ENCODE measurements at places on chromosomes 1 and 21.

DNA sequence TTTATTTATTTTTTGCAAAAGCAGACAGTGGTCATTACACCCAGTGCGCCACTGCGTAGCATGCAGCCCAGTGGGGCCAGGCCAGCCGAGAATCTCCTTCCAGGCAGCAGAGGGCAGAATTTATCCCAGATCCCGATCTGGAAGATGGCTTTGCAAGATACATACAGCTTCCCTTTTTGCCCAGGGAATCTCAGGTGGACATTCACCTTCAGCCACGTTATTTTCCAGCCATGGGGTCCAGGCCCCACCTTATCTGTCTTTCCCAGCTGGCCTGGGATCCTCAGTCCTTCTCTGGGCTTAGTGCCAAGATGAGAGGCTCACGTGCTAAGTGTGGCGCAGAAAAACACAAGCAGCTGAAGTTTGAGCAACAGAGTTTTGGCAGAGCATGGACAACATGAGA is 123.6 kb downstream of the AJAP1 start:
- DNase-seq: peak; percentile 43

DNA sequence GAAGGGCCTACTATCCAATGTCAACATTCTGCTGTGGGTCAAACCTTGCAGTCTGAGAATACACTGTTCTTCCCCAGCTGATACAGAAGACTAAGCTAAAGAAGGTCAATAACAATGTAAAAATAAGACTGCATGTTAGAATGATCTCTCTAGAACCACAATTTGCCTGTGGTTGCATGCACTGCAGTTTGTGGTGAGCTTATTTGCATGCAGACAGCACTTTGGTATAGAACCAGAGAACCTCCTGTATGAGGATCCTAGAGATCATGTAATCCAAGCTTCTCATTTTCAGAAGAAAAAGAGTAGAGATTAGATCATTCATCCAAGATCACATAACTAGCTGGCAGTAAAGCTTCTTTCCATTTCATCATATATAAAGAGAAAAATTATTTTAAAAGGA is 15.8 kb downstream of the SYNJ1 start:
- no peak for DNase-seq

GRCh38 chr1:11364170-11364569 is 91.2 kb downstream of the UBIAD1 start:
- no peak for DNase-seq

- no peak for DNase-seq
These were observed 1238.0 kb downstream of the MRPL39 start for GRCh38 chr21:24369278-24369677.

DNA sequence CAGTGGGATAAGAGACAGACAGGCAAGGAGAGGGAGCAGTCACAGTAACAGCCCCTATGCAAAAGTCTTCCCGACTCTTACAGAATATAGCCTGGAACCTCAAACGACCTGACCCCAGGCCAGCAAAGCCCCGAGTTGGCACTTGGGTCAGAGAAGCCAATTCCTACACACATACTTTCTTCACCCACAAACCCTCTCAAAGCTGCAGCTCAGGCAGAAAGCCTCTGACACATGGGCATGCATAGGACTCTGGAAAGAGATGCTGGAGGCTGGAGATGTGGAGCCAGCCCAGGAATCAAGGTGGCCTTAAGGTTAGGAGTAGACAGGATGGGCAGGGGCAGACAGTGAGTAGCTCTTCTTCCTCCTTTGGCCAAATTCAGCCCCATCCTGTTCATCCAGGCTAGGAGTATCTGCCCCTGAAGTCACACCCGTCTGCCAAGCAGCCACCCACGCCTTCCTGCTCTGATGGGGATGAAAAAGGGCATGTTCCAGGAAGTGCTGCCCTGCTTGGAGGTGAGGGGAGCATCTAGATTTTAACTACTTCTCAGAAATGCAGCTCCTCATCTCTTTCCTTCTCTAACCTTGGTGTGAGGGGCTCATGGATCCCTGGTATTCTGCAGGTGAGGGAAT is 7.8 kb downstream of the SLC41A1 start:
- no peak for DNase-seq

GRCh38 chr1:197637406-197637805 is 137.9 kb downstream of the DENND1B start:
- DNase-seq: no peak

- DNase-seq: no peak
These were observed 27.7 kb upstream of the RPTN start for GRCh38 chr1:152186556-152187285.

DNA sequence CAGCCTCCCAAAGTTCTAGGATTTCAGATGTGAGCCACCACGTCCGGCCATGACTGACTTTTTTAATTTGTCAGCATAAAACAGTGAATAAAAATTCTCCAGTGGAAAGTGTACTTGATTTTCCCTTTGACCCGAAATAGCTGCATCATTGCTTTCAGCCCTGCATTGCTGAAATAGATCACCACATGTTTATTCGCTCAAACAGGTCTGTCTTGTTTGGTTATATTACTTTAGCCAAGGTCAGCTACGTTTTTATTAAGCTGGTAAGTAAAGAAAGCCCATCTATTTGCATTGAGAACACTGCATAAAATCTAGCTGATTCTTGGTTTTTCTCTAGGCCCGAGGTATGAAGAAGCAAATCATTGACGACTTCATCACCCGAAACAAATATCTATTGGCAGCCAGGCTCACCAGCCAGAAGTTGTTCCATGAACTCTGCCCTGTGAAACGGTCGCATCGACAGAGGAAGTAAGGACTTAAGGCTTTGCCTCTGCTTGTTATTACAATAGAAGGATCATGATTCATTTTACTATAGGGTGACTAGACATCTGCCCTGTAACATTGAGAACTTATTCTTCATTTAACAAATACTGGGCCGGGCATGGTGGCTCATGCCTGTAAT is 25.6 kb downstream of the AGMAT start:
- DNase-seq: no peak

GRCh38 chr1:23751050-23751814 is 8.0 kb downstream of the ELOA start:
- peak; percentile 23 for DNase-seq

- DNase-seq: no peak
These were observed 2.1 kb downstream of the DAB1 start for GRCh38 chr1:57421806-57422205.

DNA sequence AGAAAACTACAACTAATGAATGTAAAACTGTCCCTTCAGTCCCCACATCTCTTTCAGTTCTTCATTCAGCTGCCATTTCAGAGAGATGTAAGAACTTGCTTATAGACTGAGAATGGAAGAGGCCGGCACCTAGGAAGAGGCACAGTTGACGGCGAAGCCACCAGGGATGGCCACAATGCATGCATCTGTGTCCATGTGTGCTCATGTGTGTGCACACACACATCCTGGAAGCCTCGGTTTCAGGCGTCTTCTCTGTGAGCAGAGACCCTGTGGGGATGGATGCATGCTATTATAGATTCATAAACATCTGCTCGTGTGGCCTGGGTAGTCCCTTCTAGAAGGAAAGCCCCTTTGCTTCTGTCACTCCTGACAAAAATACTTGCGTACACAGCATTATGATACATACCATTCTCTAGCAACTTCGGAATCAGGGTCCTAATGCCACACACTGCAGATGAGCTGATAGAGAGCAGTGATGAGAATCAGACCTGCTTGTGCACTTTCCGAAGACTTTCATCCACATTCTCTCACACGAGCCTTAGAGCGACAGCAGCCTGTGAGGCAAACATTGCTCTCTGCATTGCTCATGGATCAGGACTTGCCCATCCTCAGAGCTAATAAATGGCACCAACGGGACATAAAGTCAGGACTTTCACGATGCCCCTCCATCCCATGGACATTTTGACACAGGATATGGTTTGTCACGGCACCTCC is 12.4 kb upstream of the GPR61 start:
- DNase-seq: no peak

DNA sequence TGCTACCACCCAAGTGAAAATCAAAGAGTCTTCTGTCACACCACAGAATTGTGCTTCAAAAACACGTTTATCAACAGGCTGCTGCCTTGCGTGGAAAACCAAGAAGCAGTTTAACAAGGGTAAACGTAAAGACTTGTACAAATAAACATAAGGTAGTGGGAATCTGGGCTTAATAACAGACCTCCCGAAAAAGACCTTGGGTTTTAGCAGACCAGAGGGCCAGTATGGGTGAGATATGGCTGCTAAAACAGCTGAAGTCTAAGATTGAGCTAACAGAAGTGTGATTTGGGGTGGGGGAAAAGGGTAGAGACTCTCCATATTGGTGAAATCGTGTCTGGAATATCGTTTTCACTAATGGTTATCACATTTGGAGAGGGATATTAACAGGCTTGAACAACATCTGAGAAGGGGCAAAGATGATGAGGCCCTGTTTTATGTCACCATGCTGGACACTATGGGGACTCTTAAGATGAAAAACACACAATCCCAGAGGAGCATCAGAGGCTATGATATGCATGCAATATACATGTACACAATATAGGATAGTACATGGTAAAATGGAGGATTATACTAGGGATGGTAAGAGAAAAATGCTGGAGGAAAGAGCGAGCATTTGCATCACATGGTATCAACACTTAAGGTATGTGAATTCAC is 1.4 kb downstream of the MOV10 start:
- DNase-seq: no peak

GRCh38 chr1:85465099-85465785 is at the start of gene DDAH1:
Gene DDAH1 (minus strand): TSS chr1:85465159. CDS start chr1:85465045, 114 bp downstream.
- DNase-seq: peak; percentile 85

DNA sequence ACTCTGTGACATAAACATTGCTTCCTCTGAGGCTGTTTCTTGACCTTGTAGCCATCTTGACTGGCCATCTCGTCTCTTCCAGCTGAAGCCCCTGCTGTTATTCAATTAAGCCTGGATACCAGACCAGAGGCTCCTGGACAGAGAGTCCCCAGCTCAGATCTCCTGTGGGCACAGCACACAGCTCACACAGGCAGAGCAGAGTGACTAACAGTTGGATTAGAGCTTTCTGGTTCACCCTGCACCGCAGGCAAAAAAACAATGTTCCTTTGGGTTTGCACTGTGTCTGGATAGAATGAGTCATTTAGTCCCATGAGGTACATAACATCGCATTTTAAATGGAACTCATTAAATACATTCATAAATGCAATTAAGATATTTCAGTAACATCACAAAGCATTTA is 33.4 kb upstream of the USH2A start:
- no peak for DNase-seq

DNA sequence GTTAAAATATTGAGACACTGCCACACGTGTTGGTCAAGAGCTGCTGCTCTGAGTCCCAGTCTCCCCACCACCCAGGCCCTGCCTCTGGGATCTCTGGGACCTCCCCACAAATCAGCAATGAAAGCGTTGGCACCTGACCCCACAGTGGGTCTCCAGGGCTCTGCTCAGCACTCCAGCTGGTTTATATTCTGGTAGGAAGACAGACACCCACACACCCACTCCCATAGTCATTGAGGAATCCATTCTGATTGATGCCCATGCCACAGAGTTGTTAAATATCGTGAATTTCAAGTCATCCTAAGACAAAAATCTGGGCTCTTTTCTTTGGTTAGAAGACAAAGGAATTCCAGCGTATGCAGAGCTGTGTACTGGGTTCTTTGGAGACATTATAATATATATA is 91.6 kb downstream of the KIF26B start:
- no peak for DNase-seq

DNA sequence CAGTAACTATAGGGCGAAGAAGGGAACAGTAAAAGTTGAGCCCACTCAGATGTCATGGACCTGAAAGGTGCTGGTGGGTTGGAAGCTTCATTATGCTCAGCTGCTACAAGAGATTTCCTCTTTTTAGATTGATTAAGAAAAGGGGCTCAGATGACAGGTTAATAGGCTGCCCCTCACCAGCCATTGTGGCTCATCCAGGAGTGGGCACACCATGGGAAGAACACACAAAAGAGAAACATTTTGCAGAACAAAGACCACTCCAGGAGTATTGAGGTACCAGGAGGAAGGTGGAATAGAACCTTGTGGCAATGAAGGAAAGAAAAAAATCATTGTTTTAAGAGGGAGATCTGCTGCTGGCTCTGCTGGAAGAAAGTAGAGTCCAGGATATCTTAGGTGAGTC is 205.5 kb downstream of the RYR2 start:
- DNase-seq: no peak

DNA sequence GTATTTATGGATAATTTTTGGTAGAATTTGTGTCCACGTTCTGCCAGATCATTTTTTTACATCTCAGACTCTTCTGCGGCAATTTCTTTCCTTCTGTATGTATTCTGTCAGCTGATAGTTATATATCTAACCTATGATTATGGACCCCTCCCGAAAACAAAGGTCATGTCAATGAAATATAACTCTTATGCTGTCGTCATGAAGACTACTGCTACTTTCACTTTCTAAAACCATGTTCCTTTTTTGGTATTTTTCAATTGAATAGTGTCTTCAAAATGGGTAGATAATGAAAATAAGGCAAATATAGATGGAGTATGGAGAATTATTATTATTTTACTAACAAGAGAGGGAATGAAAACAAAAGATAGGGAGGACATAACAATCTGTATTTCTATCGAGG is 3.2 kb downstream of the ANGPTL1 start:
- no peak for DNase-seq

GRCh38 chr1:192913683-192914082 is 104.8 kb downstream of the RGS2 start:
- DNase-seq: peak; percentile 6

DNA sequence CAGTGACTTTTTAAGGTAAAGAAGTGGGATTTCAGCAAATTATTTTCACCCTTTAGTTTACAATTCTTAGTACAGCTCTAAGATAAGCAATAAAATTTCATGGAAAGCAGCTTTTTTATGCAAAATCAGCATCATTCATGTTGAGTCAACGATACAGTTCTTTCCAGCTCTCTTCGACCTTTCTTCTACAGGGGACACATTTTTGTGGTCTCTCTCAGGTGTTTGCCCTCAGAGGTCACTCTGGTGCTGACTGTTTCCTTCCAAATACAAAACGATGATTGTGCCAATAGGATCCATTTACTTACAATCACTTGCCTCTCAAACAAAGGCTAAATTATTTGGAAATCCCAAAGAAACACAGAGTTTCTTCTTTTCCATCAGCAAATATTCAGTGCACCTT is 51.0 kb downstream of the PSMG1 start:
- no peak for DNase-seq

- DNase-seq: peak; percentile 77
These were observed 27.8 kb downstream of the NTPCR start for GRCh38 chr1:232978091-232978634.

GRCh38 chr1:31111290-31111951 is 45.9 kb upstream of the PUM1 start:
- peak; percentile 31 for DNase-seq

GRCh38 chr1:200311256-200311655 is 98.6 kb downstream of the ZNF281 start:
- DNase-seq: no peak

DNA sequence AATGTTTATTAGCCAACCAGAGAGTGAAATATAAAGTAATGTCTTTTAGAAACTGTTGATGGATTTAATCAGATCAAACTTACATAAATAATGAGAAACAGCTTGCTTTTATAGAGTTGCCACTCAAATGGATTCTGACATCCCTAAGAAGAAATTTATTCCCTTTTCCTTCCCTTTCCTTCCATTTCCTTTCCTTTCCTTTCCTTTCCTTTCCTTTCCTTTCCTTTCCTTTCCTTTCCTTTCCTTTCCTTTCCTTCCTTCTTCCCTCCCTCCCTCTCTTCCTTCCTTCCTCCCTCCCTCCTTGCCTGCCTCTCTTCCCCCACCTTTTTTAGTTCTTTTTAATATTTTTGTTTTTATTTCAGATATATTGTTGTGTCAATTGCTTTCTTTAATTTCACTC is 27.3 kb downstream of the PRRX1 start:
- no peak for DNase-seq

- no peak for DNase-seq
These were observed 695.1 kb downstream of the MATN1 start for GRCh38 chr1:30028283-30028682.
